Glutamatergic neuron (in vitro differentiated cells): ENCODE measurements at places on chromosomes 12 and 14. TPM values are rescaled to one million over a fixed set of nuclear protein-coding genes. Genes with fewer than 3 reads are reported as not detected.
A peak's percentile ranks its signal among the peaks of the same experiment; 100 is the strongest.

- no peak for DNase-seq
- no peaks in the 10 kb centered on the region for H3K36me3 ChIP-seq
- no peaks in the 10 kb centered on the region for H3K4me1 ChIP-seq
- H3K27me3 ChIP-seq = no peaks in the 10 kb centered on the region
- H3K27ac ChIP-seq = no peak overlapping the region
Measured at GRCh38 chr14:31253746-31254471, 46.3 kb upstream of the HECTD1 start.

DNA sequence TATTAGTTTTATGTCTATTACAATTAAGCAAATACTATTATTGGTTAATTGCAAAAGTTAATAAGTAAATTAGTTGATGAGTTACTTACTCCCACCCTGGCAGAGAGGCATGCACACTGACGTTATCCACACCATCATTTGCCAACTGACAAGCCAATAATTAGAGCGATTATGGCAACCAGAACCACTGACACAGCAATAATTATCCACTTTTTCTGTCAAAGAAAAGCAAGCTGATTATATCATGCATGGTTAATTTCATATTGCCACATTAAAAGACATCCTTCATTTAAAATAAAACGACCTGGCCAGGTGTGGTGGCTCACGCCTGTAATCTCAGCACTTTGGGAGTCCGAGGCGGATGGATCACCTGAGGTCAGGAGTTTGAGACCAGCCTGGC lies 43.1 kb downstream of the STX2 start:
- H3K27me3 ChIP-seq = peaks cover 7% of the 10 kb centered on the region
- no peak overlapping the region for H3K4me3 ChIP-seq
- no peaks in the 10 kb centered on the region for H3K36me3 ChIP-seq
- H3K27ac ChIP-seq = no peak overlapping the region
- DNase-seq = no peak
- H3K4me1 ChIP-seq = peaks cover 26% of the 10 kb centered on the region

- peak overlapping the region; percentile 55 for H3K27ac ChIP-seq
- no peak overlapping the region for H3K4me3 ChIP-seq
- peaks cover 12% of the 10 kb centered on the region for H3K27me3 ChIP-seq
Measured at GRCh38 chr12:52010692-52011601, 4.2 kb downstream of the TAMALIN start.

DNA sequence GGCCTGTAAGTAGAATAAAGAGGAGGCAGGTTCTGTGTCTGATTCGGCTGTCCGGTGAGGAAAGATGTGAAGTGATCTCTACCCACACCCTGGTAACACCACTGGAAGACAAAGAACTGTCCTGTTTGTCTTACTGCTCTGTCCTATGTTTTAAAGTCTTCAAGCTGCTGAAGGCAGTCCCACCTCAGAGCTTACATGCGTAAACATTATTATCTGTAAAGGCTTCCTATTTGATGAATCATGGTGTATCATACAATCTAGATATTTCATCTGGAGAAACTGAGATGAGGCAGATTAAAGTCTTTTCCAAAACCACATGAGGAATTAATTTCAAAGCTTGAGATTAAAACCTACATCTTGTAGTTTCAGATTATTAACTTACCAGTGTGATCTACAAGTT lies 427.6 kb downstream of the ZFP36L1 start:
- no peak overlapping the region for H3K27ac ChIP-seq
- no peak overlapping the region for H3K4me3 ChIP-seq
- peaks cover 3% of the 10 kb centered on the region for H3K27me3 ChIP-seq
- DNase-seq = no peak
- H3K36me3 ChIP-seq = no peaks in the 10 kb centered on the region
- H3K4me1 ChIP-seq = peaks cover 20% of the 10 kb centered on the region

GRCh38 chr12:124592050-124592449 lies 24.6 kb upstream of the NCOR2 start:
- peaks cover 10% of the 10 kb centered on the region for H3K27me3 ChIP-seq
- H3K4me3 ChIP-seq = no peak overlapping the region
- H3K27ac ChIP-seq = no peak overlapping the region
- DNase-seq = no peak

GRCh38 chr12:113007166-113007565 lies 28.8 kb downstream of the OAS2 start:
- no peak overlapping the region for H3K4me3 ChIP-seq
- no peaks in the 10 kb centered on the region for H3K27me3 ChIP-seq
- H3K36me3 ChIP-seq = peaks cover 6% of the 10 kb centered on the region
- no peak for DNase-seq
- no peak overlapping the region for H3K27ac ChIP-seq
- H3K4me1 ChIP-seq = no peaks in the 10 kb centered on the region

- peak within 1 kb of the TSS; percentile 93 for H3K27ac ChIP-seq
- peaks cover 14% of the 10 kb centered on the region for H3K27me3 ChIP-seq
- no peaks in the 10 kb centered on the region for H3K36me3 ChIP-seq
- H3K4me1 ChIP-seq = peaks cover 26% of the 10 kb centered on the region
Measured at GRCh38 chr14:90815822-90816662, at the start of gene TTC7B. TSS of gene TTC7B (minus strand) at chr14:90816430. CDS start at chr14:90816295, 135 bp downstream.

DNA sequence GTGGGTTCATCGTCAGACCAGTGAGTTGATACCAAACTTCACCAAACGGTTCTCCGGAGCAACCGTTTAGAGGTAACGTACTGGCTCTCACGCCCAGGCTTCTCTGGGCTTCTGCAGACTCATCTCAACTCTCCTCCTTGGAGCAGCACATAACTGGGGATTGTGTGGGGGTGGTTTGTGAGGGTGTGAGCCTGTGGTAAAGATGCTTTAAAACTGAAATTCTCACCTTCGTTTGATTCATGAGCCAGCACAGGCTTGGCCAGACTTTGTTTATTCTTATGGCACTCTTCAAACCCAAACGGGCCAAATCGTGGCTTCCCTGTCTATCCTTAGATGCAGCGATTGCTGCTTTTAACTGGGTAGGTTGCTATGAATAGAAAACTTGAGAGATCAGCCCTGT lies 121.3 kb downstream of the SAMD4A start:
- no peak for DNase-seq
- no peaks in the 10 kb centered on the region for H3K27me3 ChIP-seq
- H3K4me1 ChIP-seq = no peaks in the 10 kb centered on the region
- no peak overlapping the region for H3K27ac ChIP-seq

GRCh38 chr12:38120438-38120837 lies 196.1 kb upstream of the ALG10B start:
- no peak overlapping the region for H3K4me3 ChIP-seq
- no peak overlapping the region for H3K27ac ChIP-seq
- H3K27me3 ChIP-seq = peaks cover 2% of the 10 kb centered on the region
- H3K4me1 ChIP-seq = no peaks in the 10 kb centered on the region
- DNase-seq = no peak

- no peak overlapping the region for H3K27ac ChIP-seq
- no peaks in the 10 kb centered on the region for H3K4me1 ChIP-seq
- H3K27me3 ChIP-seq = no peaks in the 10 kb centered on the region
Measured at GRCh38 chr14:52241087-52241793, 26.3 kb upstream of the PTGDR start.

DNA sequence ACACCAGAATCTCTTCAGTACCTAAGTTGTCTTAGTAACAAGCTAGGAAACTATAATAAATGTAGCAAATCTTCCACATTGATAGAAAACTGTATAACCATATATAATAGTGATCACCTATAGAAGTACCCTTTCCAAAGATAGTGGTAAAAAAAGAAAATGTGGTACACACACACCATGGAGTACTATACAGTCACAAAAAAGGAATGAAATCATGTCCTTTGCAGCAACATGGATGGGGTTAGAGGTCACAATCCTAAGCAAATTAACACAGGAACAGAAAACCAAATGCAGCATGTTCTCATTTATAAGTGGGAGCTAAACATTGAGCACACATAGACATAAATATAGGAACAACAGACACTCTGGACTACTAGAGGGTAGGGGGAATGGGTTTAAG lies 90.5 kb downstream of the SLC25A21 start:
- no peaks in the 10 kb centered on the region for H3K4me1 ChIP-seq
- no peaks in the 10 kb centered on the region for H3K27me3 ChIP-seq
- H3K36me3 ChIP-seq = no peaks in the 10 kb centered on the region
- H3K4me3 ChIP-seq = no peak overlapping the region

DNA sequence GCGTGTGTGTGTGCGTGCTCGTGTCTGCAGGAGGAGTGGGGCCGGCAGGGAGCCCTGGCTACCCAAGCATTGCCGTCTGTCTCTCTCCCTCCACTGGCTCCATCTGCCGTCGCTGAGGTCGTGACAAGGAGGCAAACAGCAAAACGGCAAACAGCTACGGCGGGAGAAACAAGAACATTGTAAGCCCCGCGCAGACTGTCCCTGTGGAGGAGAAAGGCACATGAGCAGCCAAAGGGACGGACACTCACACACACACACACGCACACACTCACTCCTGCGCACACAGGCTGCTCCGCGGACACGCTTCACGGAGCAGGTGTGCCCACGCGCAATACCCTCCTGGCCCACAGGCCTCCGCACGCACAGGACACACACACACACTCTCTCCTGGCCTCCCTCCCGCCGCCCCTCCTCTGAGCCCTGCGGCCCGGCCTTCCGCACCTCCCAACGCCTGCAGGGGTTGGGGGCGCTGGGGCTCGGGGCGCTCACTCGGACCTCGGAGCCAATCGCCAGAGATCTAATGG lies 905 bp downstream of the CISTR start:
- H3K4me1 ChIP-seq = peaks cover 19% of the 10 kb centered on the region
- peak; percentile 69 for DNase-seq
- H3K27ac ChIP-seq = no peak overlapping the region
- H3K27me3 ChIP-seq = peaks cover 10% of the 10 kb centered on the region

Gene SLC39A2
- total RNA-seq = not detected

Gene CCND2
- total RNA-seq = 98.0 TPM

Gene POP5
- total RNA-seq = 29.2 TPM

Gene PRIMA1
- total RNA-seq = 2.4 TPM

Gene SLC38A6
- 20.2 TPM for total RNA-seq

Gene PTPRR
- total RNA-seq = 0.34 TPM

Gene SRRM4
- total RNA-seq = 183 TPM

Gene EID3
- total RNA-seq = 3.7 TPM
